ENCODE measurements at places on chromosomes 5 and 9.

DNA sequence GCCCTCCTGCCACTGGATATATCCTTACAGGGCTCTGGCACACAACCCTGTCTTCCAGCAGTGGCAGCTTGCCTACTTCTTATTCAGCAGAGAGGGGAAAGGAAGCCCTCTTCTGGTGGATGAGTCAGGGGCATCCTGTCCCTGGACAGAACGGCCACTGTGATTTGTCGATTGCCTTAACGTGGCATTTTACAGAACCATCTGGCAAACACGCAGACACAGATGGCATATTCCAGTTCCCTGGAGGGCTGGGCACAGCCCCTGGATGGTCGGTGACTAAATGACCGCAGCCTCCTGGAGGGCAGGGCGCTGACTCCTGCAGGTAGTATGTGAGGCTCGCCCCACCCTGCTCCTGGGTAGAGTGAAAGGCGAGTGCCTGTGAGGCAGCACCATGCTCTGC, 62.1 kb downstream of the DCP2 start:
- DNase-seq = no peak

DNA sequence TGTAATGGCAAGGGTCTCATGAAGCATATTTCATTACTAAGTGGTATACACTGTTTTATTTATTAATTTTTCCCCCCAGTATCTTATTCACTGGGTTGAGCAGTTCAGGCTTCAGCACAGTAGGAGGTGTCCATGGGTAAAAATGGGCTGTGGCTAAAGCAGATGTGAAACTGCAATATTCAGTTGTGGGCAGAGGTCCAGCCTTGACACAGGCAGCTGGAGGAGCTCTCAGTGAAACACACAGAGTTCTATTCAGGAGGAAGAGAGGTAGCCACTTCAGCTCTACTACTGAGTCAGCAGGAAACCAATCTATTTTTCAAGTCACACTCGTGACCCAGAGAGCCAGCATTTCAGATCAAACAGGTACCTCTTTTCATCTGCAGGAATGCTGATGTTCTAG, 418.3 kb downstream of the CDH10 start:
- DNase-seq = no peak

GRCh38 chr5:170960567-170960966, 98.7 kb downstream of the RANBP17 start:
- DNase-seq = no peak

DNA sequence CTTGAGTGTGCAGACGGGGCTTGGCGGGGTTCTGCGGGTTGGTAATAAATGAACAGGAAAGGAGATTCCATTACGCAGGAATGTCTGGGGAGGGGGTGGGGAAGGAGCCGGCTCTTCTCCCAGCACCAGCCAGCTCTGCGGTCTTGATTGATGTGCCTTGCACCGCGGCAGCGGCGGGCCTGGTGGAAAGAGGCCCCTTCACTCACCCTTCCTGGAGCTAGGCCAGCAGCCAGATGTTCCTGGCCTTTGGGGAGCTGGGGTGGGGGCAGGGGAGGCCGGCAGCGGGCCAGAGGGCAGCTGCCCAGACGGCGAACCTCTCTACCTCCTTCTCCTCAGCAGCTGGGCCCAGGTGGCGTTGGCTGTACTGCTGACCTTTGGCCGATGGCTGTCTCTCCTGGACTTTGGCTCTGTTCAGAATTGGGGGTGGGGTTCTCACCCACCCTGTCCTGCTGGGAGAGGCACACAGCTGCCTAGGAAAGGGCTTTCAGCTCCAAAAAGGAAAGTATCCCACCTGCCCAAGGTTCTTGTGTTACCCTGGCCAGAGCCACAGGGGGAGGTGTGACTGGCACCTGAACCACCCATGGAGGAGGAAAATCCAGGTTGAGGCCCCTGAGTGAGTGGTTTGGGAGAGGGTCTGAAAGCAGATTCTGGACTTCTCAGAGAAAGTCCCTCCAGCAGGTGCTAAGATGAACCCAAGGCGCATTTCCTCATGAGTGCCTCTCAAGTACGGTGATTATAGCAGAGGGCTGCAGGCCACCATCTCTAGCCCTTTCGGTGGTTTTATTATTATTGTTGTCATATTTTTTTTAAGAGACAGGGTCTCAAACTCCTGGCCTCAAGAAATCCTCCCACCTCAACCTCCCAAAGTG, 58.0 kb upstream of the SYNPO start:
- no peak for DNase-seq

DNA sequence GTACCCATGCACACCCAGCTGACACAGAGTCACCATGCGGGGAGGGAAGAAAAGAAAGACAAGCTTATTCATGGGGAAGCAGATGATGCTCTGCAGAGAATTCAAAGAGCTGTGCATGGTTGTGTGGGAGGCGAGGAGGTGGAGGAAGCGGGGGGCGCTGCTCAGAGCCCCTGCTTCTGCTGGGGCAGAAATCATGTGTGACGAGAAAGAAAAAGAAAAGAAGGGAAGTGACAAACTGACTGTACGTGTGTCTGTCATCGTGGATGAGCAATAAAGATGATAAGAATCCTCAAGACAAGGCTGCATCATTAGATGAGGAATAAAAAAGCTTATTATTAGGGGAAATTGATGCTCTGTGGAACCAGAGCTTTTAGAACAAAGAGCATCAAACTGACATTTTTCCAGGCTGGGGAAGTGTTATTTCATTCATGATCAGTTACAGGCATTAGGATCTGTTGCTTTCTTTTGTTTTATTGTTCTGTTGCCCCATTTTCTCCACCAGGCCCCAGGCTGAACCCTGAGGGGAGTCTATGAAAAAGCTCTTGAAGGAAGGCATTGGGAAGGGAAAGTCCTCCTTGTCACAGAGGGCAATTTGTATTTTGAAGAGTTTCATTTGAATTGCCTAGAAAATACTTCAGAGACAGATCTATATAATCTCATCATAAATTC, 20.3 kb upstream of the SH3RF2 start:
- DNase-seq = peak; percentile 13

- no peak for DNase-seq
These were observed 13.3 kb downstream of the NUP214 start for GRCh38 chr9:131138676-131139075.

DNA sequence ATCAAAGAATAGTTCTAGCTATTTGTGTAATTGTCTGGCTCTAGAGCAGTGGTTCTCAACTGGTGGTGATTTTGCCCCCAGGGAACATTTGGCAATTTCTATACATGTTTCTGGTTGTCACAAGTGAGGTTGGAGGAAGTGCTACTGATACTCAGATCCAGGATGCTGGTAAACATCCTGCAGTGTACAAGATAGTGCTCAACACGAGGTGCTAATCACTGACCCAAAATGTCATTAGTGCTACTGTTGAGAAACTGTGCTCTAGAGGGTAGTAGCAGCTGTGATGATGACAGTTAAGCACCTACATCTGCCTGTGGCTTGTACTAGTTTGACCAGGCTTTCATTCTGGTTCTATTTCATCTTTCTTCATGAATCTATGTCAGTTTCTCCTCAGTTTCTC, 22.1 kb downstream of the LRRC19 start:
- no peak for DNase-seq

GRCh38 chr9:33170464-33171415, 3.6 kb upstream of the B4GALT1 start:
- DNase-seq = peak; percentile 32

DNA sequence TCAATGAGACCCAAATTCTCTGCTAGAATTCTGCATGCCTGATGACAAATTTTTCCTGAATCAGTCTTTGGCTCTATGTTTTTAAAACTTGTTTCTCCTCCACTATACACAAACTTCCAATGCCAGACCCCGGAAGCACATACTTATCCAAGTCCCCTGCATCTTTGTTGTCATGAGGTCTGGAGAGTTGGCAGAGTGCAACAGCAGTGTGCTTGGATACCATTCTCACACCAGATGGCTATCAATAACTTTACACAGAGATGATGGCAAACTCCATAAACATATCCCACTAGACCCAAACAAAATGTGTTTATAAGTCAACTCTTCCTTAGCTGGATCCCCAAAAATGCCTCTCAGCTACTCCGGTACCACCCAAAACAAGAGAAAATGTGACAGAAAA, 337.7 kb upstream of the TRPC7 start:
- DNase-seq = no peak

GRCh38 chr9:31837211-31837610, 547.2 kb upstream of the ACO1 start:
- DNase-seq = no peak

DNA sequence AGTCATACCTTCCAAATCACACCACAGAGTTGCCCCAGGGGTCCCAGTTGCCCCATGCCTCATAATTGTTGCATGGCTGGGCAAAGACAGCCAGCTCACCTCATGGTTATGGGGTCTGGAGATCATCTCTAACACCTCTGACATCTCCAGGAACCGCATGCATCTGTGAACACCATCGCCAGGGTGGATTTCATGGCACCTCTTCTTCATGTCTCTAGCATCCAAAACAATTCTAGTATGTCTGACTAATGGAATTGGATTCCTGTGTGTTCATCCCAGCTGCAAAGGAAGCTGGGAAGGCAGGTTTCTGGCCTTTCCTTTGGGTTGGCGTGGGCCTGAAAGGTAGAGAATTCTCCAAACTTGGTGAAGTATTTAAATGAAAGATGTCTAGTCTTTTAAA, 122.3 kb upstream of the ABCA1 start:
- no peak for DNase-seq

DNA sequence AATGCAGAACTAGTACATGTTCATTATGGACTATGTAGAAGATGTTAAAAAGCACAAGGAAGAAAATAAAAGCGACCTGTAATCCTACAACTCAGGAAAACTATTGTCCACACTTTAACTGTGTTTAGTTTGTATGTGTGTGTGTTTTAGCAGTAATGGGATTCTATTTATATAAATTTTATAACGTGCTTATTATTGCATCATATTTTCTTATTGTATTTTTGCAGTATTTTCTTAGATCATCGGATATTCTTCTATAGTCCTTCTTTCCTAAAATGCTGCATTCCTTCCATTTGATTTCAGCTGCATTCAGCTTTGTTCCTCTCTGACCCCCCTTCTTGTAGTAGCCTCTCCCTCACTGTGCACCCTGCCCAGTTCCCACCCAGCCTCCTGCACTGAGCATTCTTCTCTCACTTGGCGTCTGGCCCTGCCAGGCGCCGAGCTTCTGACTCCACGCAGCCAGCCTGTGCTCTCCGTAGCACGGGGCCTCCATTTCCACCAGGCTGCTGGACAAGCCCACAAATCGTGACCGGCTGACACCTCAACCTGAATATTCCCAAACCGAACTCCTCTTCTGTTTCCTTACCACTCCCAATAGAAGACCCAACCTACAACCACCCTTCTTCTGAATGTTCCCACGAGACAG, 39.9 kb downstream of the MVB12B start:
- no peak for DNase-seq

DNA sequence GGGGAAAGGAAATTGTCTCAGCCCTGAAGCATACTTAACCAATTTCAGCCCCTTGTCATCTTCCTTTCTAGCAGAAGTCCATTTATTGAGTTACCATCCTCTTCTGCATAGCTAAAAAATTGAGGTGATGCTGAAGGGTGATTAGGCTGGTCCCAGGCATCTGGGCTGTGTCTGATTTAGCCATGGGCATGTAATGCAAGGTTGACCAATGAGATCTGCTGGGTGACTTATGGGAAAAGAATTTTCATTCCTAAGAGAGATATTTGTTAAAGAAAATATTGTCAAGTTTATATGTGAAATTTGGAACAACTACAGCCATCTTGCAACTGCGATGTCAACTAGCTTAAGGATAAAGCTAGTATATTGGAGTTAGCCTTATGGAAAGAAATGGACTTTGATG, 5.1 kb downstream of the ITGA2 start:
- DNase-seq = no peak

DNA sequence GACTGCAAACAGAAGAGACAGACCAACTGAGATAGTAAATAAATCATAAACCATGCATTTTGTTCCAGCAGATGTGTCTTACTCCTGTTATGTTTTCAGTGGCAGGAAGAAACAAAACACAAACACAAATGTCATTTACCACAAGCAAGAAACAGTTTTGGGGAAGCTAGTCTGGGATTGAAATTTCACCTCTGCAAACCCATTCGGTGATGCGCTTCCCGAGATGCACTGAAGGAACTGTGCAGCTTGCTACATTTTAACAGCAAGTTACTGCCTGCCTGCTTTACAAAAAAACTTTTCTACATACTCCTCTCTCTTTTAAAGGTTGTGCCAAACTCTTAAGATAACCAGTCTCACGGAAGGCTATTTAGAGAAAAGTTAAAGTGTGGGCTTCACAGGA, 3.2 kb downstream of the MACROH2A1 start:
- DNase-seq = peak; percentile 56

GRCh38 chr5:106699796-106700195, 970.9 kb downstream of the EFNA5 start:
- no peak for DNase-seq

DNA sequence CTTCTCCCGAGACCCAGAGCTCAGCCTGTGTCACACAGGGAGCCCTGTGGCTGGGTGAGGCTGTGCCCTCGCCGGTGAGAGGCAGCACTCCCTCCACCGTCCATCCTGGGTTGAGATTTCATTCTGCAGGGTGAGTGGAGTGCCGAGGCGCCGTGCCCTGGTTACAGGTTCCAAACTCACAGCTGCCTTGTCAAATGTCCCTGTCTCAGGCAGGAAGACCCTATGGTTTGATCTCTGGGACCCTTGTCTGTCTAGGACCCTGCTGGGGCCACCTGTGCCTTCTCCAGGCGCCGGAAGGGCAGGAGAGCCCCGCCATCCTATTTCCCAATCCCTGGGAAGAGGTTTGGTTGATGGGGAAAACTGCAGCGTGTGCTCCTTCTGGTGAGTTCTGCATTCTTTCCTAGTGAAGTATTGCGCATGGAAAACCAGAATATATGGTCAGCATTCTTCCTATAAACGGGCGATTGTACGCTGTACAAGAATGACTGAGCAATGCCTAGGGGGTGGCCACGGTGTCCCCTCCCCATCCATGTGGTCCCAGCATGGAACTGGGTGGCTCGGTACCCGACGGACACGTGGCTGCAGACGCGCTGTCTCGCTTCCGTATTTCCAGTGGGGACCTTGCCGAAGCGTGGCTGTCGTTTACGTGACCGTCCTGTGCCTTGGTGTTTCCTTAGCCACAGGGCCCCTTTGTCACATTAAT, 95.9 kb upstream of the COL5A1 start:
- DNase-seq = no peak

DNA sequence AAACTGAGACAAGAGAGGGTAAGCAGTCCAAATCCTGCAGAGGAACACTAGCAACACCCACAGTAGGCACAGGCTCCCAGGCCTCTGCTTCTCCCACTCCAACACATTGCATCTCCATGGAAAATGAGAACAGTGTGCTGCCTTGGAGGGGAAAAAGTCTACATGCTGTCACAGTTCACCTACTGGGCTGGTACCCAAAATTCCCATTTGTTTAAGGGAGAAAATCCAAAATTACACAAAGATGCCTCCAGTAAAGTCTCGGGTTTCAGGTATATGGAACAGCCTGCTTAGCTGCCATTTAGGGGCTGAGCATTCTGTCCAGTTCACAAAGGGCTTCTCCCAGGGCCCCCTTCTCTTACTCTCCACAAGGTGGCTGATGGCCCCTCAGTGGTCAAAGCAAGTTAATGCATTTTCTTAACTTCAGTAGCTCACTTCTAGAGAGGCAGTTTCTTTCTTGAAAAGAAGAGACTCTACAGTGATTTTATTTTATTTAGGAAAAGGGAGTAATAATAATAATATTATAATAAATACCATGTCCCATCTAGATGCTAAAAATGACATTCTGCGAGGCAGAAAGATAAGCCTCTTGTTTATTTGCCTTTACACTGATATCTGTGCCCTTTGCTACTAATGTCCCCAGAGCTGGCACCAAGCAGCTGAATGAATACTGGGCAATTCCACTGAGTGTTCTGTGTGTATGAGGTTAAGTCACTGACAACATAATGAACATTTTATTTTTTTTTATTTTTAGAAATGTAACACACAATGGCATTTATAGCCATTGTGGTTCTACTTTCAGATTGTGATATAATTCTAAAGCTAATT, 89.4 kb downstream of the RGS7BP start:
- DNase-seq = no peak

- peak; percentile 71 for DNase-seq
These were observed 78.2 kb downstream of the C9orf50 start for GRCh38 chr9:129542741-129543140.
